ENCODE measurements at places on chromosomes 3 and 15.

- no peak for DNase-seq
Observed at GRCh38 chr3:160779040-160779439, 23.0 kb downstream of the PPM1L start.

- DNase-seq, result no peak
Observed at GRCh38 chr3:195119461-195120266, 151.3 kb downstream of the XXYLT1 start.

DNA sequence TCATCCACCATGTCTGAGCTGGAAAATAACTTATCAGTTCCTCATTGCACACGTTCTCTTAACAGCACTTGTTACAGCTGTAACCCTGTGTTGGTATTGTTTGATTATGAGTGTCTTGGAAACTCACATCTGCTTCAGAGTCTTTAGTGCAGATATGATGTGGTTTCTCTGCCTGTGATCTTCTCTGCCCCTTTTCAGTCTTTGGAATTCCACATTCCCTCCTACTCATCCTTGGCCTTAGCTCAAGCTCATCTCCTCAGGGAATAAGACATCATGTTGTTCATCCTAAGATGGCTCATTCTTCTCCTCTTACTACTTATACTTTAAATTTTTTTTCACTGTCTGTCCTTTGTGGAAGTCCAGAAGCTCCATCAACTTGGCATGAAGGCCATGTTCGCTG lies 77.7 kb downstream of the SYNPR start:
- DNase-seq, result no peak

GRCh38 chr3:136672457-136672856 lies 79.7 kb downstream of the STAG1 start:
- no peak for DNase-seq

DNA sequence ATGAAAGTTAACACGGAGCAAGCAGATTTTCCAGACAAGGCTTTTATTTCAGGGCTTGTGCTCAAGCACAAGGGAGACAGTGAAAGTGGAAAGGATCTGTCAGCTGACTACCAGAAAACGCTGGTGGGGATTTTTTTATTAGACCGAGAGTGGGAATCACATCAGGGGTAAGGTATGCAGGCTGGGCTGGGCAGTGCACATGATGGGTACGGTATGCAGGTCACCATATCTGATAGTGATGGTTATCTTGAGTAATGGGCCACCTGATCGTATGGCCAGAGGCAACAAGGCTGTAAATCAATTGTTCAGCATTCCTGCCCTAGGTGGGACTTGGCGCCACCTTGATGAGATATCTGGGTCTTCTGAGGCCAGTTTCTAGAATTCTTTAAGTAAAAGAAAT lies 36.9 kb upstream of the PIAS1 start:
- no peak for DNase-seq

- DNase-seq, result no peak
Observed at GRCh38 chr15:46442184-46442583, 807.4 kb downstream of the SQOR start.

- no peak for DNase-seq
Observed at GRCh38 chr3:12454076-12454815, 30.0 kb upstream of the TSEN2 start.

DNA sequence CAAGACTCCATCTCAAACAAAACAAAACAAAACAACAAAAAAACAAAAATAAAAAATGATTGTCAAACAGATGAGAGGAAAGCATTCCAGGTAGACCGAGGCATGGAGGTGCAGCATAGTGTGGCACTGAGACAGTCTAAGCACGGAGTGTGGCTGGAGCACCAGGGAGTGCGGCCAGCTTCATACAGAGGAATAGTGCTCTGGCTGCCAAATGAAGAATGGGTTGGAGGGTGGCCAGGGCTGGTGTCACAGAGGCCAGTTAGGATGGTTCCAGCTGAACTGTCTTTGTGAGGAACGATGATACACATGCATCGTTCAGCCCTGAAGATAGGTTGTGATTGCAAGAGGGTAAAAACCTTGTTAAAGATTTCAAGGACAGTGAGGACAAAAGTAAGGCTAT lies 28.3 kb downstream of the MITF start:
- no peak for DNase-seq

GRCh38 chr15:77737238-77738037 lies 104.7 kb upstream of the LINGO1 start:
- no peak for DNase-seq

DNA sequence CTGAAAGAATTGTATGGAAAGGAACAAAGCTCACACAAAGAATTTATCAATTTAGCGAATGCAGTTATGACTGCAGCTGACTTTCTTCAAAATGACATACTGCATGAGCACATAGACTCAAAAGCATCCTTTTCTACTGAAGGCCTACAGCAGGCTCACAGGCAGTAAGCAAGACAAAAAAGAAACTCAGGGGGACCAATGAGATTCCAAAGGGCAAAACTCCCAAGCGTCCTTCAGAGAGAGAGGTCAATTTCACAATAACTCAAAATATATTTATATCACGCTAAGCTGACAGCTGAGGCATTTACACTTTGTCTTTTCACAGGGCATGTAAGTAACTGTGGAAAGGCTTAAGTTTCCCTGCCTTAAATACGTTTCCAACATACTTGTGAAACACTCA lies 427.9 kb upstream of the RASGRP1 start:
- no peak for DNase-seq

DNA sequence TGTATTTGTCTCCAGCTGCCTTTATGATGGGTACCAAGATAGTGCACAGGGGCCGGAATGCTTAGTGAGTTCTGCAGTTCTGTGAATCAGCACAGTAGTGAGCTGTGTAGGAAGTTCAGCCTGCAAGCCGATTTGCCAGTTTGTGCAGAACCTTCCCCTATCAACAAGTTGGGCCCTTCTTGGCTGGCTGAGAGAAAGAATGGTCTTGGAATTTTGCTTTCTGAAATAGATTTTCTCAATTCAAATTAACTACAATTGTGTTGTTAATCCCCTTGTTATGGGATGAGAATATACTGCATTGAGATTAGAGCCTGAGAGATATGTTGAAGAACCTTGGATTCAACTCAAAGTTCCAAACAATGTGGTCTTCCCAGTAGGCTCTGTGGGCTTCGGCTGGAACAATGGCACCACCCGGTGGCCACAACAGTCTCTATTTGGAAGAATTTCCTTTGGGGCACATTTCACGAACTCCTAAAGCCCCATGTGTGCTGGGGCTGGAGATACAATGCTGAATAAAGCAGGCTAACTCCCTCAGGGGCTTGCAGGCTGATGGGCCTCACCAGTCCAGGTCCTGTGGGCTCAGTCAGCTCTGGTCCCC lies 59.1 kb downstream of the TRIM42 start:
- no peak for DNase-seq

GRCh38 chr15:73589766-73590165 lies 43.4 kb downstream of the NPTN start:
- no peak for DNase-seq

- no peak for DNase-seq
Observed at GRCh38 chr3:125213946-125214542, 1.5 kb upstream of the SLC12A8 start.

DNA sequence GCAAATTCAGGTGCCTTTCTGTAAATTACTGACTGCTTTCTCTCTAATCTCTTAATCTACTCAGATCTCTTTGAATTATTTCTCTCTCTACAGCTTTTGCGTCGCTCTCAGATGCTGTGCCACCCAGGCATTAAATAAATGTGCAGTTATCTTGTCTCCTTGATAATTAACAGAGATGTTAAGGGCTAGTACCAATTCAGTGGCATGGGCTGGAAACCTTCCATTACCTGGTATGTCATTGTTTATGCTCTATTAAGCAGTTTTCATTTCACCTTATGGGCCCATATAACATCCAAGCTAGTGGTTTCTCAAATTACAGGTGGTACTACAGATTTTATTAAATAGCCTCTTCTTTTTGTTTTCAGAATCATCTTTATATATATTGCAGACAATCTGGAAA lies 66.0 kb downstream of the PEX5L start:
- no peak for DNase-seq

GRCh38 chr3:184466413-184466960 lies 86.6 kb downstream of the CHRD start:
- no peak for DNase-seq

DNA sequence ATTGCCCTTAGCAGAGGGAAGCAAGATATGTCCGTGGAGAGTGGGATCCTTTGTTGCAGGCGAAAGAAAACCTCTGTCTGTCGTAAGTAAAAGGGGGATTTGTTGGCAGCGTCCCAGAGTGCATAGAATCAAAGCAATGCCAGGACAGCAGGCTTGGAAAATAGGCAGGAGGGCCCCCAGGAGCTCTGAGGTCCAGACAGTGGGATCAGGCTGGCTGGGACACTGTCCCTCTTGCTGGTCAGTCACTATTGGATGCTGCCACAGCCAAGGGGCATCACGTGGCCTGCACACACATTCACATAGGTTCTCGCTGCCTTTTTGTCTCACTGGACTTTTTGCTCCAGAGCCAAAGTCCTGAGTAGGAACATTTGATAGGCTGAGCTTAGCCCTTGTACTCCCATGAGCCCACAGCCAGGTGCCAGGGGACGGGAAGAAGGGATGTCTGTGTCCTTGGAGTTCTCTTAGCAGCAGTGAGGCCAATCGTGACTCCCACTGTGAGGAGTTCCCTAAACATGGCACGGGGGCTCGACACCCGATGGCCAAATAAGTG lies 10.7 kb downstream of the MUC20 start:
- no peak for DNase-seq

DNA sequence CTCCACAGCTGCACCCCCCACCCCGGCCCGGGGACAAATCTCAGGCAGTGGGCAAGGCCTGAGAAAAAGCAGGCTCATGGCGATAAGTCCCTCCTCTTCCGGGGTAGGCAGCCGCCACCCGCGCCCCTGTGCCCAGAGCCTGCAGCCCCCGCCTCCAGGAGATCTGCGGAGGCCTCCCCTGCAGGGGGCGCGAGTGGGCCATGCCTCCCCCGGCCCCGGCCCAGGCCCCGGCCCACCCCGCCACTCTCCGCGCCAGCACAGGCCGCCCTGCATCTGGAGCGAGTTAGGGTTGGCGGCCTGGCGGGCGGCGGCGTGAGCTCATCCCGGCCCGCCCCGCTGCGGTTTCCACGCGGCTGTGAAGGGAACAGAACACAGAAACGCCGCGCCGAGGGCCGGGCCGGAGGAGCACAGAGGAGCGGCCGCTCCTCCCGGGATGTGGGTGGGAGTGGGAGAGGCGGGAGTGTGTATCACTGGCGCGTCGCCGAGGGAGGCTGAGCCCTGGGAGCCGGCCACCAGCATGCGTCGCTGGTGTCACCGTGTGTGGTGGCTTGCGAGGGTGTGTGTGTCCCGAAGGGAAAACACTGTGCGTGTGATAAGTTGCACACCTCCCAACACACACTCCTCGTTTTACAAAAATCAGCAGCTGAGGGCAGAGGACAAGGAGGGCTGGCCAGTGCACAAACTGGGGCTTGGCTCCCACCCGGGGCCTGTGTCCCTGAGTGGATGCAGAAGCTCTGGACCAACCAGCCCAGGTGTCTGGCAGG lies 17.2 kb downstream of the MYL3 start:
- no peak for DNase-seq

- no peak for DNase-seq
Observed at GRCh38 chr3:196985954-196986885, 17.6 kb upstream of the PIGZ start.

GRCh38 chr3:149657926-149658743 lies at the start of gene WWTR1:
TSS of gene WWTR1 (minus strand) at chr3:149658025. CDS start at chr3:149657306, 719 bp downstream.
- DNase-seq, result no peak

DNA sequence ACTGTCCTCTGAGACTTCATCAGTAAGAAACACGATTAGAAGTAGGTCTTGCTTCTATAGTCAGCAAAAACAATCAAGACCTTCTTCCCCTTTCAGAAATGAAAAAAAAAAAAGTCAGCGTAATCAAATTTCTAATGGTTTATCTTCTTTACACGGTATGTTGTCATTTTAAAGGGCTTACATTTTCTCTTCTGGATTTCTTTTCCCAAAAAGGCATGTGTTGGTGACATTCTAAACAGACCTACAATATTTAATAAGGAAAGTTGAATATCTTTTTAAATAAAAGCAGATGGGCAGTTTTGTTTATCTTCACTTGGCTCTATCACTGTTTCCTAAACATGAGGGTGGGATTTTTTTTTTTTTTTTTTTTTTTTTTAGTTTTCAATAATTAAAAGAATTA lies 197.3 kb upstream of the ADAMTS9 start:
- DNase-seq, result no peak

DNA sequence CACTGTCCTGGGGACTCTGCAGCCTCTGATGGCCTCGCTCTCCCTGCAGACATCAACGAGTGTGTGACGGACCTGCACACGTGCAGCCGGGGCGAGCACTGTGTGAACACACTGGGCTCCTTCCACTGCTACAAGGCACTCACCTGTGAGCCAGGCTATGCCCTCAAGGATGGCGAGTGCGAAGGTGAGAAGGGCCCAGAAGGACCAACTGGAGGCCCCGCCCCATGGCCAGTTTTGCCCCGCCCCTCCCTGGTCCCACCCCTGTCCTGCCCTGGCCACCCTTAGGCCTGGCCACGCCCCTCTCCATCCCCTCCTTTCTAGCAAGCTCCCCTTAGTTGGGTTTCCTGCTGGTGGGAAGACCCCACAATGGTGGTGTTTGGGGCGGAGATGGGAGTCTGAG lies 77.5 kb downstream of the FBLN2 start:
- DNase-seq, result no peak

DNA sequence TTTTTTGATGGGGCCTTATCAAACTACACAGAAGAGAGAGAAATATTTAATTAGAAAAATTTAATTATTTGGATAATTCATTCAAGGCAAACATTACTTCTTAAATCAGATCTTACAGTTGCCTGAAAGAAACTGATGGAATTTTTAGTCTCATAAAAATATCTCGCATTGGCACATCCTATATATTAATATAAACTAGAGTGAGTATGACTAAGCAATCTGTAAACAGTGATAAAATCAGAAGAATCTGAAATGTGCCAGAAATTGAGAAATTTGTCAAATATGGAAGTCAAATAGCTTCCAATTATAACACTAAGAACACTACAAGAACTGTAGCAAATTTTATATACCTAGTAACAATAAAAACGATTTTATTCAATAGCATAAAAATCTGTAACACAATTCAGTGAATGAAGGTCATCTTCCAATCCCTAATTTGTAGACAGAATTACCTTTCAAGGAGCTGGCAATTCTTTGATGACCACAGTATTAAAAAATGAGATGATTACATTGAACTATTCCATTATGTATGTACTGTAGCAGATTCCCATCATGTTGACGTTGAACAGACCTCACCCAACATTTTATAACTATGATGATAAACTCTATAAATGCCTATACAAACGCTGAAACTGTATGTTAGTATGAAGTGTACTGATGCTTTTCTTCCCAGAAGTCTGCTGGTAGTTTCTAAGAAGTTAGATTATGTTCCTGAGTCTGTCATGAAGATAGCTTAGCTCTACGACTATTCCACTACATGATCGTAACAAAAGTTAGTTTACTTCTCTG lies 63.0 kb downstream of the ALDH1A2 start:
- no peak for DNase-seq

- DNase-seq, result no peak
Observed at GRCh38 chr15:74632601-74633000, 17.0 kb downstream of the CLK3 start.

GRCh38 chr3:160982491-160982890 lies 122.7 kb downstream of the B3GALNT1 start:
- no peak for DNase-seq

GRCh38 chr3:41489231-41489630 lies 289.9 kb downstream of the CTNNB1 start:
- no peak for DNase-seq

GRCh38 chr3:101091489-101091888 lies 98.3 kb upstream of the ABI3BP start:
- no peak for DNase-seq
